Stimulated activated CD8-positive, alpha-beta memory T cell treated with anti-CD3 and anti-CD28 coated beads, Interleukin-7, amount 100 ng/mL, for 48 hours (primary cell): ENCODE measurements at places on chromosomes 5 and 9.

DNA sequence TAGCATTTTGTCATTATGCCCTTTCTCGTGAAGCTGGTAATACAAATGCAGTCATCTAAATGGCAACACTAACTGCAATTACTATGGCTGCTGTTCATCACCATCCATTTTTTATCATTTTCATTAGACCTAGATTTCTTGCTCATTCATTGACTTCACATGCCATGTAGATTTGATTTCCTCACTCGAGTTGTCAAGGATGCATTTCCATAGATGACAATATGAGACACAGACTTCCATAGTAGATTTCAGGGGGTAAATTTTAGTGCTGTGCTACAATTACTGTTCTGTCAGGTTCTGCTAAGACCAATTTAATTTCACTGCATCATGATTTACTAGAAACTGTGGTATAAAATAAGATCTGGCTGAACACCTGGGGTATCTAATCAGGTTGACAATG lies 589.2 kb downstream of the SEMA5A start:
- DNase-seq, result no peak

DNA sequence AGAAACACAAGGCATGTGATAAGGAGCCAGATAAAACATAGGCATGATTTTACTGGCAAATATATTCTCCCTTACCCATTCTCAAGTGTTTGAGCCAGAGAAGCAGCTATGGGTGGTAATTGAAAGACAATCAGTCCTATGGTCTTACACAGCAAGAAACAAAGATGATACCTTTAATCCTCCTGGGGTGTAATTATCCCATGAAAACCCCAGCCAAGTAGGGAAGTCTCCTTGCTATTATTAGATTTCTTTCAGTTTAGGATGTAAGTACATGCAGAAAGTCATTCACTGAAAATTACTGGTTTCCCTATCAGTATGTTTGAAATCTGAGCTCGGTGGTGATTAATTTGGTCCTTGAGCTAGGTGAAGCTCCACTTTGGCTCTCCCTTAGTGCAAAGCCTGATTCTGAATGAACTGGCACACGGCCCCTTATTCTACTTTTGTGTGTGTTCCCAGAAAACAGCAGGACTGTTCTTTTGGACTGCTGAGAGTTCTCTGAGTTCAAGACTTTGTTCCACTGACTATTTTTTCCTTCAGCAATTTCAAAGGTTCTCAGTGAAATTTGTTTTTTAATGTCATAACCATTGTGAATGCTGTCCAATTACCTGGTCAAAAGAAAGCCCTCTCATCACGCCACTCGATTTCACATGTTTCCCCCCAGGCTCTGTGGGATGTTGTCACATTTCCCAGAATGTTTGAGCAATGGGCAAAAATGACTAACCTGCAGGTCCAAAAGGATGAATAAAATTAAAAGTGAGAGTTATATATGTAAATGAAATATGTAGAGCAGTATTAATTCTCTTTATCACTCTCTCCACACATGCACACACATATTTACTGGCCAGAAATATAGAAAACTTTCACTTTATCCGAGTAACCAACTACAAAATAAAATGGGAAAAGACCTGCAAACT lies 343.0 kb downstream of the RAB3C start:
- no peak for DNase-seq

GRCh38 chr5:80711938-80712337 lies 57.2 kb upstream of the DHFR start:
- DNase-seq, result no peak

- DNase-seq, result no peak
These were observed 448.5 kb upstream of the GRAMD2B start for GRCh38 chr5:125974679-125975078.

- DNase-seq, result no peak
These were observed 334.5 kb downstream of the TLR4 start for GRCh38 chr9:118038713-118039112.

DNA sequence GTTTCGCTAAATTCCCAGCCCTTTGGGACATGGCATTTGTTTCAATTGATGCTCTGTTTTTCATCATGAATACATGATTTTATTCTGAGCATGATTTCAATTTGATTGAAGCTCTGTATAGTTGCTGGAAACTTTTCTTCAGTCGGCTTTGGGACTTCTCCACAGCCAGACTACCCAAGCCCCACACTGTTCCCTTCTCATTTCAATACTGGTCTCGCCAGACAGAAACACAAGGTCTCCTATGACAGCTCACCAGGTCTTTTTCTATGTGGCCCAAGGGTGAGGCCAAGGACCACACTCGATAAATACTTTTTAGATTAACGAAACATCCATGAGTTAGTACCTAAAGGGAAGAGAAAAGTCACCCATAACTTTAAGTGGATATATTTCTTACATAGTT lies 132.2 kb downstream of the ARL15 start:
- no peak for DNase-seq

- DNase-seq, result no peak
These were observed 5.4 kb downstream of the KCNV2 start for GRCh38 chr9:2722715-2723114.

GRCh38 chr5:124901081-124901480 lies 154.6 kb upstream of the ZNF608 start:
- DNase-seq, result no peak

DNA sequence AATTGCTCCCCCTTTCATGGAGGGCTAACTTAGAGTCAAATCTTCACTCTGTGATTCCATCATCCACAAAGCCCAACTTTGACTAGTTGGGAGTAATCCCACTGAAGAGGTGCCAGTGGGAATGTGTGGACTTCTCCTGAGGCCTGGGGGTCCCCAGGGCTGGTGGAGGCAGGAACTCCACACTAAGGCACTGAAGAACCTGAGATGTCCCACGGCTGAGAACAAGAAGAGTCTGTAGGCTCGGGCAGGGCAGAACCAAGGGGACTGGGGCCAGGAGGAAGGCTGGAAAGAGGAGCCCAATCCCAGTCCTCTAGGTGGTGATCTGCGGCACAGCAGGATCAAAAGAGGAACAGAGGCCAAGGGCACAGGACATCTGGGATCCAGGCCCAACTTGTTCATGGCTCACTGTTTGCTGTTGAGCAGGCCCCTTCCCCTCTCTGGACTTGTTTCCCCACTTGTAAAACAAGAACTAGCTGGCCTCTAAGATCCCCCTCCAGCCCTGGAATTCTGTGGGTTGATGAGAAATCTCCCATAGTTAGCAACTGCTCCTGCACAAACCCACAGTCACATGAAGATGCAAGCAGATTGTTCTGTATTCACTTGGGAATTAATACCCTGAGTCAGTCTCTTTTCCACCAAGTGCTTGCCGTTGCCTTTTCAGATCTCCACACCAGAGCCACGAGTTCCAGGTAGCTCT lies 32.7 kb upstream of the ALDH1B1 start:
- DNase-seq, result no peak

GRCh38 chr9:73034962-73035361 lies 82.1 kb upstream of the ALDH1A1 start:
- no peak for DNase-seq

- no peak for DNase-seq
These were observed 49.3 kb downstream of the F2R start for GRCh38 chr5:76765249-76765648.

- no peak for DNase-seq
These were observed 220.8 kb upstream of the SLC24A2 start for GRCh38 chr9:20009606-20010005.

DNA sequence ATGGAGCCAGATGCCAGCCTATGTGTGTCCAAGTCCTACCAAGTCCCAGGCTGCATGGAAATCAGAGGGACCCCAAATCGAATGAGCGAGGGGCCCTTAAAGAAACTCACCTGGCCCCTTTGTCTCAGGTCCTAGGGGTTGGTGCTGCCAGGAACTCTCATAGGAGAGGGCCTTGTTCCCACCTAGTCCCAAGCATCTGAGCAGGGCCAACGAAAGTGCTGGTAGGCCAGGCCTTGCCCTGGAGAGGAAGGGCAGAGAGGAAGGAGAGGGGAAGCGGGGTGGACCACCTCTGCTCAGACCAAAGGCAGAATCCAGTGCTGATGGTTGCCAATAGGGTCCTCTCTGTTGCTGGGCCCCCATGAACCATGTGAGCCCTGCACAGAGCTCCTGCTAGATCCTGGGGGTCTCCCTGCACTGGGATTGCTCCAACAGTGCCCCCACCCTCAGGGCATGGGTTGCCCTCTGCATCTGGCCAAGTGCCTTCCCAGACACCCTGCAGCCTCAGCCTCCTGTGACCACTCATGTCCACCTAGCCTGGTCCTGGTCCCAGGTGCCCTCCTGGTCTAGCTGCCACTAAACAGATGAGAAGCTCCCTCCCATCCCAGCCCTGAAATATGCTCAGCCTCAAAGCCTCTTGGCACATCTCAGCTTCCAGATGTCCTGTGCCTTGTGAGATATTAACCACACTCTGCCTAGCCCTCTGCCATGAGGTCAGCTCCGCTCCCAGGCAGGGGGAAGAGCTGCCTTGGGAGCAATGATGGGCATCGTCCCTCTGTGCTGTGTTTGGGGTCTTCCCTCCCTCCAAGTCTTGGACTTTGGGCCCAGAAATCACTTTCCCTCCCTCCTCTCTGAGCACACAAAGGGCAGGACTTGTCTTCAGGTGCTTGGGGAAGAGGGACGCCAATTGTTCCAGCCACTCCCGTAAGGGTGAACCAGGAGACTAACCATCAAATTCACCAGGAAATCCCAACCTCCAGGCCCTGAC lies 109.6 kb downstream of the ADAMTS2 start:
- DNase-seq, result no peak

GRCh38 chr9:35285731-35286130 lies 123.9 kb downstream of the UNC13B start:
- no peak for DNase-seq

DNA sequence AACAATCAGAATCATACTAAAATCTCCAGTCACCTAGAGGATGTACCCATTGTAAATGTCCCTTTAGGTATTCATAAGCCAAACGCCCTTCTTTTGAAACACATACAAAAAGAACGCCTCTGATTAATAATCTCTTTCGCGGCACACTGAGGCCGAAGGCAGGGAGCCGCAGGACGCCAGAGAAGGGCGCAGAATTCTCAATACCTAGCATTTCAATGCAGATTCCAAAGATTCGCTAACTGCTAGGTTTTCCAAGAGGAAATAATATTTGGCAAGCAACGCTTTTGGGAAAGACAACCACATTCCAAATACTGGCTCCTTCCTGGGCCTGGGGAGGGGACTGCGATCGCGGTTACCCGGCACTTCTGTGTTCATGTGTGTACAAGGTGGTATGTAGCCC lies 203.3 kb downstream of the MEF2C start:
- no peak for DNase-seq

GRCh38 chr9:135554718-135555117 lies 6.8 kb upstream of the PAEP start:
- no peak for DNase-seq
